ENCODE measurements at places on chromosomes 3 and 15. TPM values are rescaled to one million over a fixed set of nuclear protein-coding genes. Genes with fewer than 3 reads are reported as not detected.

Gene GOLGA8S
- 0.08 TPM for total RNA-seq

Gene SEMA5B
- total RNA-seq: 0.40 TPM

Gene SH3GL3
- total RNA-seq: not detected

Gene C3orf62
- total RNA-seq: 3.1 TPM

Gene ERICH6
- total RNA-seq: not detected

Gene ZDHHC19
- total RNA-seq: not detected

Gene EPHA3
- 2.4 TPM for total RNA-seq

Gene SERINC4
- total RNA-seq: 0.21 TPM

Gene IGSF11
- 0.50 TPM for total RNA-seq

Gene LRRC28
- total RNA-seq: 27.2 TPM

Gene COLQ
- 0.85 TPM for total RNA-seq

Gene GHSR
- total RNA-seq: not detected

Gene ESYT3
- 0.89 TPM for total RNA-seq

Gene ACKR4
- 0.90 TPM for total RNA-seq

Gene PIGZ
- total RNA-seq: 63.7 TPM

Gene UCN2
- total RNA-seq: not detected

Gene NOX5
- 0.05 TPM for total RNA-seq

Gene ADAMTS9
- total RNA-seq: 4.4 TPM

Gene PLD1
- 81.3 TPM for total RNA-seq

Gene IGF2BP2
- total RNA-seq: 48.7 TPM

Gene ST3GAL6
- total RNA-seq: 2.3 TPM

Gene RBPMS2
- total RNA-seq: 1.3 TPM

Gene ITPKA
- 43.5 TPM for total RNA-seq

Gene STXBP5L
- total RNA-seq: 0.74 TPM

Gene STRIT1
- total RNA-seq: not detected

Gene LPP
- 246 TPM for total RNA-seq

Gene GOLGA6L6
- not detected for total RNA-seq

Gene ALDH1A2
- 1.9 TPM for total RNA-seq

Gene ACKR2
- 6.5 TPM for total RNA-seq

Gene RETNLB
- total RNA-seq: 101 TPM

Gene ROPN1B
- total RNA-seq: not detected

Gene NAA80
- total RNA-seq: 10.0 TPM

Gene SLC30A4
- 4.5 TPM for total RNA-seq

Gene LPCAT4
- 175 TPM for total RNA-seq

Gene TUSC7
- total RNA-seq: not detected
